Myometrial cell (primary cell): ENCODE measurements at places on chromosomes 5 and 9. TPM values are rescaled to one million over a fixed set of nuclear protein-coding genes. Genes with fewer than 3 reads are reported as not detected.

GABBR2 gene
- total RNA-seq: 2.6 and 5.5 TPM in 2 replicates

NOTCH1 gene
- 12.9 and 14.4 TPM in 2 replicates for total RNA-seq

CCDC180 gene
- 0.29 and 0.35 TPM in 2 replicates for total RNA-seq

BHMT2 gene
- total RNA-seq: 8.9 and 9.2 TPM in 2 replicates

GNG10 gene
- 115 and 125 TPM in 2 replicates for total RNA-seq

DIRAS2 gene
- under 0.01 and 0.18 TPM in 2 replicates for total RNA-seq

THBS4 gene
- total RNA-seq: 0.18 TPM in 1 of 2 replicates, not detected in the other

PCDHGA9 gene
- total RNA-seq: 0.86 and 1.9 TPM in 2 replicates

CCNJL gene
- total RNA-seq: not detected in 2 replicates

LAMC3 gene
- total RNA-seq: 0.35 TPM in 1 of 2 replicates, not detected in the other

BAAT gene
- not detected in 2 replicates for total RNA-seq

SUSD3 gene
- total RNA-seq: 55.5 and 74.4 TPM in 2 replicates
